Mammary epithelial cell (primary cell): ENCODE measurements at places on chromosomes 4 and X.

DNA sequence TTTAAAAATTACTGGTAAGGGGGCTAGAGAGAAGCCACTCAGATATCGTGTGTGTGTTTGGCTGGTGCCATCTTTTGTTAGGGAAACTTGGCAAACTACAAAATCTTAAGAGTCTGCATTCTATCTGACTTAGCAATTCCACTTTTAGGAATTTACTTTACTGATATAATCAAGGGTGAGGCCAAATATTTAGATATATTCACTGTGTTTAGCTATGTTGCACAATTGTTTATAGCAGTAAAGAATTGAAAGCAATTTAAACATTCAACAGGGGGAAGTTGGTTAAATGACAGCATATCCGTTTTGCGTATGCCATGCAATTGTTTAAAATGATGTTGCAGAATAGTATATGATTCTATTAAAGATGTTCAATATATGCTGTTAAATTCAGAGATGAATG, 6.4 kb upstream of the HERC3 start:
- DNase-seq, result no peak

DNA sequence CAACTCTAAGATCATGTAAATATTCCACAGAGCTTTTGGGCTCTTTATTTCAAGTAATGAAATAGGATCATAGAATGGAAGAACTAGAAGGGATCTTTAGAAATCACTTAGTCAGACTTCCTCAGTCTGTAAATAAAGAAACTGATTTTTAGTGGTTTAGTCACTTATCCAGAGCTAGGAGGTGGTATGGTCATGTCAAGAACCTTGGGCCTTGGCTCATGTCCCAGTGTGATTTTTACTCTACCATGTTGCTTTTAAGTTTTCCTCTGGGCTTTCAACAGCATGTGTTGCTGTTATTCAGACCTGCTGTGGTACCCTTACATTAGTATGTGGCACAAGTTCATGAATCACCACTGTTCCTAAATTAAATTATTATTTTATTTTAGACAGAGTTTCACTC, 184.9 kb downstream of the FRAS1 start:
- DNase-seq, result peak; percentile 22

DNA sequence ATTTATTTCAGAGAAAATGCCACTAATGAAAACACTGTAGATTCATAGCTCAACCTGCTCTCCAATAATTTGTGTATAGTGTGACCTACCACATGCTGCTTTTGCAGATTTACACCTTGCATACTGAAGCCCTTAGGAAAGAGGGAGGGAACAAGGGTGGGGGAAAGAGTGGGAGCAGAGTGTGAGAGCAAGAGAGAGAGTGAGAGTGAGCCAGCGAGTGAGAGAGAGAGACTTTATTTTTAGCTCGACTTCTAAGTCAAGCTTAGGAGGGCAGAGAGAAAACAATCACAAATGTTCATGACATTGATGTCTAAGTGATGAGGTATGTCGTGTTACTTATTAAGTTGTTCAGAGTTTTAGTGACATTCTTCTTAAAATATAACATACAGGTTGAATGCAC, 112.5 kb upstream of the HAND2 start:
- no peak for DNase-seq

DNA sequence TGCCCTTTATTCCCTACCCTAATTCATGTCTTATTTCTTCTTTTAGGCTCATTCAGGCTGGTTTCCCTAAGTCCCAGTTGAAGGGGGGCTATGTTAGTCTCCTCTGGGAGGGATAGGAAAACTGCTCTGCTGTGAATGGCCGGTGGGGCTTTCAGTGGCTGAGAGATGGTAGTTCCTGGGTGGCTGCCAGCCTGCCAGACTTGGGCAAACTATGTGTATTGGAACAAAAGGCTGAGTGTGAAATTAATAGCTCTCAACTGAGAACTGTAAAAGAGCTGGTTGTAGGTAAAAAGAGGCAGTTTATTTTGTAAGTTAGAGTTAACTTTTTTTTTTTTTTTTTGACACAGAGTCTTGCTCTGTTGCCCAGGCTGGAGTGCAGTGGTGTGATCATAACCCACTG, 28.8 kb downstream of the ARHGAP10 start:
- no peak for DNase-seq

DNA sequence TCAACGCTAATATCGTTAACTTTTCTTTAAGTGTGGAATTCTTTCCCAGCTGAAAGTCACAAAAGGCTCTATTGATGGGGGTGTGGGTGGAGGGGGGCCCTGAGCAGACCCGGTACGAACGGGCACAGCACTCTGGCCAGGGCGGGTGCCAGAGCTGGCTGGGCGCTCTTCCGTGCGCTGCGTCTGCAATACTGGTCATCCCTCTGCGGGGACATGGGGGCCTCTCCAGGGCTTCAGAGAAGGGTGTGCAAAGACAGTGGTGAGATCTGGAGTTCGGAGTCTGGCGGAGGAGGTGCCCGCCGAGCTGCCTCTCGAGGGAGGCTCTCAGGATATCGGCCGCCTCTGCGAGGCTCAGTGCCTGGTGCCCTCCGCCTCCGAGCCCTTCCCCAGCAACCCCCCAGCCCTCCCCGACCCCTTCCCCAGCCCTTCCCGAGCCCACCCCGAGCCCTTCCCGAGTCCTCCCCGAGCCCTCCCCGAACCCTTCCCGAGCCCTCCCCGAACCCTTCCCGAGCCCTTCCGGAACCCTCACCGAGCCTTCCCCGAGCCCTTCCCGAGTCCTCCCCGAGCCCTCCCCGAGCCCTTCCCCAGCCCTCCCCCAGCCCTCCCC, 34.3 kb downstream of the FGFRL1 start:
- no peak for DNase-seq

DNA sequence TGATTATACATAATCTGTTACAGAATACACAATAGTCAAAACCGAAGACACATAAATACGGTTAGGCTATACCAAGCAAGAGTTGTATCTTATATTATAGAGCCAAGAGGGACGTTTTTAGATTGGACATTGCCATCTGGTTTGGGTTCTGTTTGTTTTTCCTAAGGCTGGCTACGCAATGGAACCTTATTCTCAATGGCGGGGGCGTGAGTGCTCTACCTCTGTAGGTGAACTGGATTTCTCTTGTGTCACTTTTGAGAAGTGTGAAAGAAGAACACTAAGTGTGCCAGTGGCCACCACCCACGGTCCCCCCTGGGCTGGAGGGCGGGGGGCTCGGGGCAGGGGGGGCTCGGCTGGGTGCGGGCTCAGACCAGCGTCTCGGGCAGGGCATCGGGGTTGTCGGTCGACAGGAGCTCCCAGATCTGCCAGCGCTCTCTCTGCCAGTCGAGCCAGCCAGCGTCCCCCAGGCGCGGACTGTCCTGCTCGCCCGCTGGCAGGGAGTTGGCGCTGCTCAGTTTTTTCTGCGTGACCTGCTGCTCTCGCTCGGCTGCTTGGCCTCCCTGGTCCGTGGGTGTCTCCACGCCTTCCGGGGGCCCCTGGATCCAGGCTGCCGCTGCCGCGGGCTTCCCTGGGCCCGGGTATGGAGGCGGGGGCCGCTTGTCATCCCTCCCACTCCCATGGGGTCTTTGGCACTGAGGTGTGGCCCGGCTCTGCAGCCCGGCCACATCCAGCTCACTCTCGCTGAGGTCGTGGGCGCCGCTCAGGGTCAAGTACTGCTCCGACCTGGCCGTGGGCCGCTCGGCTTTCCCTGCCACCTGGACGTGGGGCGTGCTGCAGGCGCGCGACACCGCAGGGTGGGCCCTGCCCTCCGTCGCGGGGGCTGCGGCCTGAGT, 27.6 kb downstream of the HCCS start:
- no peak for DNase-seq

- DNase-seq, result no peak
These were observed 79.6 kb upstream of the WDR1 start for GRCh38 chr4:10196191-10196590.

DNA sequence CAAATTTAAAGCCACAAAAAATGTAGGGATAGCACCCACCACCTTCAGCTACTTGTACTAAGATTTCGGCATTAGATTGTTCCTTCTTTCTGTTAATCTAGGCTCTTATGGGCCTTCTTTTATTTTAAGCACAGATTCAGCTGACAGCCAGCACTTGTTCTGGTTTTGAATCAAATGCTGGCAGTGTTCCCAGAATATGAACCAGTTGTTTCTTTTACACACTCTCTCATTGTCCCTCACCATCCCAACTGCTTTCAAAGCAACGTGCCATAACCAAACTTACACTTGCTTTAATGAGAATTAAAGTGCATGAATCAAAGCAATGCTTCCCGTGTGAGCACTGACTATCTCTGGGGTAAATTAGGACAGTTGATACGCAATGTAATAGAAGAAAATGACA, 744.5 kb upstream of the FAM241A start:
- peak; percentile 1 for DNase-seq

DNA sequence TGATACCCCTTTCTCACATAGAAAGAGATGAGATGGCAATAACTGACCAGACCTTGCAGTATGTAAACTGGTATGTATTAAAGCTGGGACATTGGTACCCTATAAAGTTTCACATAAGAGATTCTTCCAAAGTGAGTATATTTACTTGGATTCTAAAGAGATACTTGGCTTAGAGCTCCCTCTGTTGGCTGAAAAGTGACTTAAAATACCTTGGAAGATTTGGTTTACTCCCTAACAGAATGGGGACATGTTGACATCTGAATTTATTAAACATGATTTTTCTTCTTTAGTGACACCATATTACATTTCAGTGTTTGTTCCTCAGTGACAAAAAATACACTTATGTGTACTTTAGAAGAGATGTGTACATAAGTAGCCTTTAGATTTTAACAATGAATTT, 47.9 kb upstream of the RGN start:
- DNase-seq, result peak; percentile 40

DNA sequence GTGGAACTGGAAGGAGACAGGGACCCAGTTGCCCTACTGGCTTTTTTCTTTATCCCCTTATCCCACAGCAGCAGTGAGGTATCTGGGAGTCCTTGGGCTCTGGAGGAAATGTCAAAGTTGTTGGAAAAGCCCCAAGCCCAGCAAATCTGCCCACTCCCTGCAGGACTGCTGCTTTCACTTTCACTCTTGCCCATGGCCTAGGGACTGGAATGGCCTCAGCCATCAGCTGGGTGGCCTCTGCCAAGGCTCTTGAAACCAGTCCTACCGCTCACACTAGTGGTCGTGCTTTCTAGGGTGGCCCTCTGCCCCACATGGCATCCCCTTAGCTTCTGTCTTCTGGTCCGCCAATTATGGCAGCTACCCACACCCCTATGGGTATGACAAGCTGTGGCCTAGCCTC, 9.7 kb upstream of the RHOXF1 start:
- DNase-seq, result no peak

- no peak for DNase-seq
These were observed 309.7 kb downstream of the PACRGL start for GRCh38 chr4:21009956-21010355.

DNA sequence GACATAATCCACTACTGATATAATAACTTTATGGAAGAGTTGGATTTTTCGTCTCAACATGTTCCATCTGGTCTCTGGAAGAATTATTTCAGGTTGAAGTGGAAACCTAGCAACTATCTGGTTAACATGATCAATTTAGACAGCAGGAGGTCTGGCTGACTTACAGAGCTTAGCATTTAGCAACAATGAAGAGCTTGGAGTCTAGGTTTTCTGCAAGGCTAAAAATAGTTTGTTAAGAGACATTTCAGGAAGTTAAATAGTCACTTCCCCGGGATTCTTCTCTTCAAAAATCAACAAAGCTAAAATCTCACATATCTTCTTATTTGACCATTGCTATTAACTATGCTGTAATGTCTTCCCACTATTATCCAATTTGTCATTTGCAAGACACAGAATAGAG, 418.6 kb upstream of the DIPK2B start:
- DNase-seq, result peak; percentile 17

DNA sequence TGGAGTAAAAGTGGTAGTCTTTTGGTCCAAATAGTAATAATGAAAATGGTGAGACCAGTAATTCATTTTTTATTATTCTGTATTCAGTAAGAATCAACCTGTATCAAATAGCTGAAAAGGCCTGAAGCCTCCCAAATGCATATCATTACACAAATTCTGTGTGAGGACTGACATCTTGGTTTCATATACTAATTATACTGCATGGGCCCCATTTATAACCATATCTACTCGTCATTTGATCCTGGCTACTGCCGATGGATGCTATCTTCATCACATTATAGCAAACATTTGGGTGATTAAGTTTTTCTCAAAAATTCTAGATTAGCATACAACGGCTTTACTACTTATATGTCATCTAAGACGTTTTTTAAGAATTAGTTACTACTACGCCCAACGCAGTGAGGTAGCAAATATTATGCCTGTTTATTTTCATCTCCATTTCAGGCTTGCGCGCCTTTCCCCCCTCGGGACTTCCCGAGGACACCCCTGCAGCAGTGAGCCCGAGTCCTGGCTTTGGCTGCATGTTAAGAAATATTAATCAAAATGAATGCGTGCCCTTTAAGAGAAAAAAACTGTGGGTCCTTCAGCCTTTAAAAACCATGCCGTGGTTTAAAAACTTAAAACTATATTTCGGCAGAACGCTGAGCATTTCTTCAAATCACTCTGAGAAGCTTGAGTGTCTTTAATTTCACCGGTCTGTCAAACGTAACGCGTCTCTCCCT, 814 bp upstream of the MMAA start:
- DNase-seq, result no peak

DNA sequence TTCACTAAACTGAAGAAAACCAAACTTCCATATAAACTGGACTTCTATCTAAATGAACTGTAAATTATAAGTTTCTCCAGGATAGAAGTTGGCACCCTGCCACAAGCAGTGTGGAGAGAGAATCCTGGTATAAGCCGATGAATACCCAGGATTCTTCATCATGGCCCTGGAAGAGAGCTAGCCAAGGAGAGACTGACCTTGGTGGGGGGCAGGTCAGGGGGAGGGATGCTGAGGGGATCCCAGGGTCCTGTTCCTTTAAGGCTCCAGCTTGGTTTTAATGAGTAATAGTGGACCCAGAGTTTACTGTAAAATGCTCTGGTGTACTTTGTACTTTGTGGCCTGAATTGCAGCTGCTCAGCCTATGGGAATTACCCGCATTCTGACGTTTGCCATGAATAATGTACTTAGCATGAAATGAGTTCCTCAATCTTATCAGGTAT, 16.9 kb downstream of the RASSF6 start:
- peak; percentile 25 for DNase-seq

DNA sequence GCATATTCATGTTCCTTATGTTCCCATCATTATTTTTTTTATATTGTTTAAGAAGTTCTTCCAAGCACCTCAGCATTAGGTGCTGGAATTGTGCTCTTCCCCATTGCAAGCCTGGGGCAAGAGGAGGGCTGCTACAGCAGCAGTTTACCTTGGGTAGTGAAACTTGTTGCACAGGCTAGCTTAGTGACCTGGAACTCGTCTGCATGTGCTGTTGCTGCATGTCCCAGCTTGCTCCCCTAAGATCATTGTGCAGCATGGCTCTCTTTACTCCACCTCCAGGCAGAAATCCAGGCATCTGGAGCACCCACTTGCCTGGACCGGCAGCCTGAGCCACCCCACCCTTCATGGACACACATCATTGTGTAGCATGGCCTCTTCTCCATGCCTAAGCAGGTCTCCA, 776.0 kb downstream of the GLUD2 start:
- peak; percentile 63 for DNase-seq

- DNase-seq, result no peak
These were observed 32.4 kb downstream of the SPANXN4 start for GRCh38 chrX:143058120-143058519.
